Stimulated activated CD4-positive, alpha-beta T cell treated with anti-CD3 and anti-CD28 coated beads, Interleukin-1b, Interleukin-23, amount 100 ng/mL, for 1 hour (primary cell): ENCODE measurements at places on chromosomes 1 and 21.

- no peak for DNase-seq
Measured at GRCh38 chr1:7478142-7478790, 292.8 kb upstream of the VAMP3 start.

- no peak for DNase-seq
Measured at GRCh38 chr1:16205334-16205671, 7.1 kb downstream of the ARHGEF19 start.

DNA sequence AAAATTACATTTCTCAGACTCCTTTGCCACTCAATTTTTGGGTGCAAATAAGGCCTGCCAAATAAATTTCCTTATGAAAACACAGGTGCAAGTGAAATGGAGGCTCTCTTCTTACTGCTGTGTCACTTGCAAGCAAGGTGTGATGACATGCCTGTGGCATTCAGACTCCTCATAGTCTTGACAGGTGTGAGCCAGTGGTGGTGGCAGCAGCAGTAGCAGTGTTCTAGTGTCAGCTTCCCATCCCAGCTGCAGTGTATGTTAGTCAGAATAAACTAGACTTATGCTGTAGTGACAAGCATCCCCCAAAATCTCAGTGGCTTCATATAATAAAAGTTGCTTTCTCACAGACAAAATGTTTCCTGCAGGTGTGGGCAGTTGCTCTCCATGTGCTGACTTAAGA, 3.8 kb upstream of the EEIG2 start:
- no peak for DNase-seq

DNA sequence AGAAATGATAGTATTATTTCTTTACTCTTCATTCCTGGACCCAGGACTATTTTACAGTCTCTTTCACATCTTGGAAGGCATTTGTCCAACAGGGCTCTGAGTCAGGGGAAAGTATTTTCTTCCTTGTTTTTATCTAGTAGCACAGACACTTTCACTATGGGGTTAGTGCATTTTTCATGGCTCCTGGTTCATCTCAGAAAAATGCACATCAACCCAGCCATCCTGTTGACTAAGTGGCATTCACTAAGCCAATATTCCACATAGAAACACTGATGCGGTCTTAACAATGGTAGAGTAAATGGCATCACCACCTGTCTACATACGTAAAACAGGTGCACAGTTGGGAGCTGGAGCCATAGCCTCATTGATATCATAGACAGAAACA, 87.4 kb upstream of the C1orf21 start:
- no peak for DNase-seq

DNA sequence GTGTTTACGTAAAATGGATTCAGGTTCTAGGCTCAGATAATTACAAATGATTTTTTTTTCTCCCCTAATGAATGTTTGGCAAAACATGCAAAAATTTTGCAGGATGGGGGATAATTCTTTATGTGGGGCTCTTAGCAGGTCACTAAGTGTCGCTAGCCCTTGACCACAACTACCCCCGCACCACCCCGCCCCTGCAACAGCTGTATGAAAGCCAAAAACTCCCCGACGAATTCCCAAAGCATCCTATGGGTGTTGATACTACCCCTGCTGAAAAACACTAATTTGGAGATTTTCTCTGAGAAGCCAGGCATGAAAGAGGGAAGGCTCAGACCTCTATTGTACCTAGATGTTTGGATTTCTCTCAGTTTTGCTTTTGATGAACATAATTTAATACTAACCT, 243.0 kb downstream of the TRABD2B start:
- no peak for DNase-seq

DNA sequence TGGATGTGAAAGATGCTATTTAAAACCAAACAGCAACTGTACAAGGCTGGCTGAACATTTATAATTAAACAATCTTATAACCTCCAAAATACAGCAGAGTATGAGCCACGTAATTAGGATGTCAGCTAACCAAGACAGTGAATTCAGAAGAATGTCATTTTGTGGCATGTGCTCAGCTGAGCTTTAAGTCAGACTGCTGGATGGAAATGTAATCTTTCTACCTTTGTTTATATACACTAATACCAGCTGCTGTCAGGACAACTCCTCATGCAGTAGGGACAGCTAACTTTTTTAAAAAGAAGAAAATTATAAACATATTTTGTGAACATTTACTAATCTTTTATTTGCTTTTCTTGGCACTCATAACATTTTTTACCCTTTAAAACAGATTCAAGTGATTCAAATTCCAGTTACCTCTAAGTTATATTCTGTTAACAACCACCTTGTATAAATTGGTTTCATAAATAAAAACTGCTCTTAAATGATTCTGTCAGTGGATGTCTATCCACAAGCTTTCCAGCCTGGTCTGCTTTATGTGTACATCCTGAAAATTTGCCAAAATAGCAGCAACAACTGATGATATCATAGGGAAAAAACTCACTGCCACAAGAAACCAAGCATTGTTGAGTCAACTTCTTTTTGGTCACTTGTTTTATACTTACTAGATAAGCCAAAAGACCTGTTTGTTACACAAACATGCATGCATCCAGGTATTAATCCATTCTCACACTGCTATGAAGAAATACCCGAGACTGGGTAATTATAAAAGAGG, 36.1 kb downstream of the DPH5 start:
- no peak for DNase-seq

DNA sequence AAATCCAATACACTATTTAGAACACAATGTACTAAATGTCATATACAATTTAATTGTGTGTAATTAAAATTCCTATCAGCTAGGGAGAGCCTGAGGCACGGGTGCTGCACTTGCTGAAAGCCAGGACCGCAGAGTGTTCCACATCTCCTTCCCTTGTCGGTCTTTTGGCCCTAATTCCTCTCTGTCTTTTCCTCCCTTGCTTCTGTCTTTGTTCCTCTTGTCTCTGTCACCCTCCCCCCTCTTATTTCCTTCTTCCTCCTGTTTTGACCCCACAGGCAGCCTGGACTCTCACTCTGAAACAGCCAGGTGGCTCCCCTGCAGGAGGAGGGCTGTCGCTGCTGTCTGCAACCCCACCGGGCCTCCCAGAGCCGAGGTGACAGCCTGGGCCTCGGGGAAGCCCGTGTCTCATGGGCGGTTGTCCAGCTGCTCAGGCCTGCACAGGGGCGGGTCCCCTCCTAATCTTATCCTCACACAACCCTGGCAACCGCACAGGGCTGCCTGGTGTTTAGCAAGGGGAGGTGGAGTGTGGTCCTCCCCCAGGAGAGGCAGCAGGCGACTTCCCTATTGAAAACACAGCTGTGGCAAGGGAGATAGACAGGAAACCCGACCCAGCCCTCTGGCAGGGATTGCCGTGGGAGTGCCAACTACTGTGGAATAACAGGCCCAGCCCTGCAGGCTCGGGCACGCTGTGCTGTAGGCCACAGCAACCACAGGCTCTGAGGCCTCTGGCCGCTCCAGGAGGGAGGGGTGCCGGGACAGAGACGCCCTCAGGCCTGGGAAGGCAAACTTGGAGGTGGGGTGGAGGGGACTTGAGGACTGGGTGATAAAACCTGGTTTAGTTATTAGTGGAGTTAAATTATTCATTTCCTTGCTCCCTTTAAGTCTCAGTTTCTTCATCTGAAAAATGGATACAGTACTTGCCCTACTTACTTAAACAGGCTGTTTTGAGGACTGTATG, 68.8 kb upstream of the WDR26 start:
- DNase-seq, result no peak

DNA sequence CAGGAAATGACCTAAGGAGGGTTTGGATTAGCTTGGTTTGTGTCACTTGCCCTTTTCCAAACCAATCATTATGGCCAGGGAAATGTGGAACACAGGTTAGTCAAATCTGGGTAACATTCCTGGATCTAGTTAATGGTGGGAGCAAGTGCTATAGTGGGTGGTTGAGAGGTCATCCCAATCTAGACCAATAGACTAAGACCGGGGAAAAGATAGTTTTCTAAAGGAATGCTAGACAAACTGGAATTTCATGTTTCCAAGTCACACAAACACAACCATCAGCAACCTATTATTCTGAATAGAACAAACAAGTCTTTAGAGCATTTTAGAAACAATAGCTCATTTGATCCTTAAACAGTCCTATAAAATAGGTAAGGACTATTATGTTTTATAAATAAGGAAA, 4.3 kb upstream of the MAN1A2 start:
- DNase-seq, result no peak

DNA sequence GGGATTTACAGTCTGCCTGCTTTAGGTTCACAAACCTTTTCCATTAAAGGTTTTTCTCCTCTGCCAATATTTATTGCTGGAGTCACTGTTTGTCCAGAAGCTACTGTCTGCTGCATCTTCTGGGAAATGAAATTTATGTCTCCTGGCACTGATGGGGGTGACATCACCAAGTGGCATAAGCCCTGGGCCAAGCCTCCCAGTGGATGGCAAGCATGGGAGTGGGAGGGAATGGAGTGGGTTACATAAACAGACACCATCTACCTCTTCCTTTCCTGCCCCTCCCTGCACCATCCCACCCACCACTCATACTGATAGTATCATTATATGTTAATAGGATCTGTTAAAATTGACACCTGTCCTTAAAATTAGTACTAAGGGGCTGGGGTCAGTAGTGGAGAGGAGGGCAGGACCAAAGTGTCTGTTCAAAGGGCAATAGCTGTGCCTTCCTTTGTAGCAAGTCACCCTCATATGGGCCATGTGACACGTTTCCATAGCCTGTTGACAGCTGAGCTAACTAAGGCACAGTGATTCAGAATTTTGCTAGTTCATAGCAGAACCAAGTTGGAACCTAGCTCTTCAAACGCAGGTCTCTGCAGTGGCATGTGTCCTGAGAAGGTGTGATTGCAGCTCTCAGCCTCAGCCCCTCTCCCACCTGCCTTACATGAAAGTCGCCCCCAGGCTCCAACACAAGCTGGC, 71.0 kb downstream of the MAB21L3 start:
- DNase-seq, result no peak

- no peak for DNase-seq
Measured at GRCh38 chr1:74689621-74690363, 16.2 kb upstream of the ERICH3 start.

GRCh38 chr1:21955501-21956281, 18.6 kb upstream of the HSPG2 start:
- no peak for DNase-seq

DNA sequence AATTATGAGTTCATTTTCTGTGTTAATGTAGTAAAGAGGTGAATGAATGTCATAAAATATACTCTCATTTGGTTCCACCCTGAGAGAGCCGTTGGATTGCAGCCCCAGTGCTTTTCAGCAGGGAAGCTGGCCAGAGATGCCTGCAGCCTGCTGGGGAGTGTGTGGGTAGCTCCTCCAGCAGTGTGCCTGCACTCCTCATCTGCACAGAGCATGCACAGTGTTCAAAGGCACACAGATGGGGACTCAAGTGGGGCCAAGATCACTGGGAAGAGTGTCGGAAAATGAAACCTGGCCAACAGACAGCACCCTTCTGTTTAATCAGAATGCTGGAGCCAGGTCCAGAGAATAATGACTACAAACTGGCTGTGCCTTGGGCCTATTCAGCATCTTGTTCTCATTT, 206.8 kb downstream of the ST6GALNAC3 start:
- DNase-seq, result no peak

DNA sequence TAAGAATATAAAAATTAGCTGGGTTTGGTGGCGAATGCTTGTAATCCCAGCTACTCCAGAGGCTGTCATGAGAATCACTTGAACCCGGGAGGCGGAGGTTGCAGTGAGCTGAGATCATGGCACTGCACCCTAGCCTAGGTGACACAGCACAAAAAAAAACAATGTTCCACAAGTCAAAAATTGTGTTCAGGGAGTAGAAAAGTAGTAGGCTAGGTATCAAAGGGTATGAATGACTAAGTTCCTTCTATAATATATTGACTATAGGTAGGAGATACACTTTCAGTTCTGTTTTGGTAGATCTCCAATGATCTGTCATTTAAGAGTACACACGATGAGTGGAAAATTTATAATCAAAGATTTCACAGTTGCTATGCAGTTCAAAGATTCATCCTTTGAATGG, 16.7 kb downstream of the USP48 start:
- DNase-seq, result no peak

DNA sequence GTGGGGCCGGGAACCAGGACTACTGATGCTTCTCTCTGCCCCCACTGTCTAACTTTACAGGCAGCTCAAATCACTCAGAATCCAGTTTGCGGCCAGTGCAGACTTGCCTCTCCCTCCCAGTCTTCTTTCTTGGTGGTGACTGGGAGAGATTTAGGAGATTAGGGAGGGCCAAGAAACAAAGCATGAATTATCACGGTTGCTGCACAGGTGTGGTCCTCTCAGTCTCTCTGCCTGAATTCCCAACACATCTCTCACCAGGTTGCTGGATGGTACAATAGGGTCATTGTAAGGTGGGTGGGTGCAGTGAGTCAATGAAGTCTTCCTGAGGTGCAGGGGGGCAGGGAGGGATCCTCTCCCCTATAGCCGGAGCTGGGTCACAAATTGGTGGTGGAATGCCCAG, 12.6 kb downstream of the S100A11 start:
- no peak for DNase-seq

- DNase-seq, result no peak
Measured at GRCh38 chr1:45929257-45929687, 125.9 kb downstream of the MAST2 start.

GRCh38 chr1:221644663-221645258, 97.1 kb downstream of the DUSP10 start:
- DNase-seq, result no peak

GRCh38 chr1:1202831-1203560, 3.4 kb downstream of the TNFRSF18 start:
- no peak for DNase-seq

DNA sequence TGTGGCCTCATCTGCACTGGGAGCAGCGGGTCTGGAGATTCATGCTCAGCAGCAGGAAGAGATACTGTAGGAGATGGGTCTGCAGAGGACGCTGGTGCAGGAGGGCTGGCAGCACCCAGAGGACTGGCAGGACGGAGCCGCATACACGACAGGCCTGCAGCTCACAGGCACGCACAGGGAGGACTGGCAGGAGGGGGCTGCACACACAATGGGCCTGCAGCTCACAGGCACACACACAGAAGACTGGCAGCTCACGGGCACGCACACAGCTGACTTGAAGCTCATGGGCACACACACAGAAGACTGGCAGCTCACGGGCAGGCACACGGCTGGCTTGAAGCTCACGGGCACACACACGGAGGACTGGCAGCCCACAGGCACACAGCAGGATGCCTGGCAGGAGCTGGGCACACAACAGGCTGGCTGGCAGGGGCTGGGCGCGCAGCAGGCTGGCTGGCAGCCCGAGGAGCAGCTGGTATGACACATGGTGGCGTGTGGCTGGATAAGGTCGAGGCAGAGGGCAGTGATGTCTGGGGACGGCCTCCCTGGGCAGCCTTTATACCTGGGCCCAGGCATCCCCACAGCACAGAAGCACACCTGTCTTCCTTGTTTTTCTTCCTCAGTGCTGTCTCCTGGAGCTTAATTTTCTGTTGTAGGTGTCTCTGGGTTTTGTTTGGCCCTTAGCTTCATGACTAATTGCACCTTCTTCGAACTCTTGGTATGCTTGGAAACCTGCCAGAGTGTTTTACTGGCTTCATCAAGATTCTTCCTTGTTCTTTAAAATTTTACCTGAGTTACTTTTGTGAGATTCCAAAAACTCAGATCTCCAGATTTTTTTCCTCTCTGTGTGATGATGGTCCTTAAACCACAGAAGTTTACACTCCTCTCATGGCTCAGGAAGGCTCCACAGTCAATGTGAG, at the start of gene KRTAP12-2:
Gene KRTAP12-2, minus strand, starts transcription at position 527 of the 920 bp plus-strand sequence. Its CDS starts 41 bp downstream, at position 486.
- no peak for DNase-seq

GRCh38 chr1:165890684-165891083, 63.3 kb downstream of the UCK2 start:
- DNase-seq, result no peak
